Effector CD8-positive, alpha-beta T cell (primary cell): ENCODE measurements at places on chromosomes 2 and 18.

DNA sequence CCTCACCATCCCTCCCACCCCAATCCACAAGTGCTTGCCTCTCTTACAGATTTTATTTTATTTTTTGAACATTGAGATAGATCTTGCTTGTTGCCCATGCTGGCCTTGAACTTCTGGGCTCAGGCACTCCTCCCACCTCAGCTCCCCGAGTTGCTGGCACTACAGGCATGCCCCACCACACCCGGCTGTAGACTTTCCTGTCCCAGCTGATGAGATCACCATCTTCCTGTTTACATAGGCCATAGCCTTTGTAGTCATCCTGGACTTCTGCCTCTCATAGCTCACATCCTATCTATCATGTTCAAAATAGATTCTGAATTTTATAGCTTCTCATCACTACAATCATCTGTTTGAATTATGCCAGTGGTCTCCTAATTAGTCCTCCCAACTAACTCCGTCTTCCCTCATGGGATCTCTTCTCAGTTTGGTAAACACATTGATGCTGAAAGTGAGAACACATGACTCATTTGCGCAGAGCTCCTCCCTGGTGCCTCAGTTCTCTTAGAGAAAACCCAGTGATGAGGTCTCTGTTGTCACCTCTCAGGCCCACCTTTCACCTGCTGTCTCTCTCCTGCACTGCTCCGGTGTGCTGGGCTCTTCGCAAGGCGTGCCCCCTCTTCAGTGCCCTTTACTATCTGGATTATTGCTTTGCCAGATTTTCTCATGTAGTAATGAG lies 243.0 kb downstream of the ZNF407 start:
- DNase-seq = no peak

GRCh38 chr2:88828397-88829137 lies 137.1 kb downstream of the RPIA start:
- no peak for DNase-seq

DNA sequence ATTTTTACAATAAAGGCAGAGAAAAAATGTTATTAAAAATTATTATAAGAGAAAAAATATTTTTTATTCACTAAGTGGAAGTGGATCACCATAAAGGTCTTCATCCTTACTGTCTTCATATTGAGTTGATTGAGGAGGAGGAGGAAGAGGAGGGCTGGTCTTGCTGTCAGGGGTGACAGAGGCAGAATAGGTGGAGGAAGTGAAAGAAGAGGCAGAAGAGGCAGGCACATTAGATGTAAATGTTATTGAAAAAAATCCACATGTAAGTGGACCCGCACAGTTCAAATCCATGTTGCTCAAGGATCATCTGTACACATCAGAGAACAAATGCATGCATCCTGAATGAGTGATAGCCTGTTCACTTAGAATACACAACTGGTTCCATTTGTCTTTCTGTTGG lies 6.4 kb upstream of the SPATS2L start:
- DNase-seq = no peak

DNA sequence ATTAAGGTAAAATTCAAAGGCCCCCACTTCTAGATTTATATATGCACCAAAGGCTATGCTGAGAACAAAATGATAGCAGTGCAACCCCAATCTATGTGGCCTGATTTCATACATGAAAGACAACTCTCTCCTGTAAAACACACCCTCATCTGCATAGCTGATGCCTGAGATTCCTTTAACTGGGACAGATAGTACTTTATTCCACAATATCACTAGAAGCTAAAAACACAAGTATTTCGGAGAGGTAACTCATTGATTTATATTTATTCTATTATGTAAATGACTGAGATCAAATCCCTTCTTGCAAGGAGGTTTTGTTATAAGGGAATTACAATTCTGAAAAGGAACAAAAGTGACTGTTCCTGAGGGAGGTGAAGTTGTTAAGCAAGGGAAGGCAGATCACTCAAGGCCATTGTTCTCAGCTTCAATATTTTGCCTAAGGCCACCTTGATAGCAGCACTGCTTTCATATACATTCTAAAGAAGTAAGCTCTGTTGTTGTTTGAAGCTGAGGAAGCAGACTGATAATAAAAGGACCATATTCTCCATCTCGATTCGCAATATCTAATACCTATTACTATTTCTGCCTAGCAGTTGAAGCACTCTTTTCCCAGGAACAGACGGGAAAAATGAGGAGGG lies 471.0 kb upstream of the CDH7 start:
- no peak for DNase-seq

DNA sequence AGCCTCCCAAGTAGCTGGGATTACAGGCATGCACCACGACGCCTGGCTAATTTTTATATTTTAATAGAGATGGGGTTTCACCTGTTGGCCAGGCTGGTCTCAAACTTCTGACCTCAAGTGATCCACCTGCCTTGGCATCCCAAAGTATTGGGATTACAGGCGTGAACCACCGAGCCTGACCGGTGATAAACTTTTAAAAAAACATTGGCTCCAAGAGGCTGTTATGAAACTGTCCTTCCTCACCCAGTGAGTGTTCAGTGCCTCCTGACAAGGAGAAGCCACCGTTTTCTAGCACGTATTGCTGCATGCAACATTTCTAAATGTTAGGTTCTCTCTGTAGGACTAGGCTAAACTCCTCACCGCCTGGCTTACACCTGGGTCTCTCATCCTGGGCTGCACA lies 63.3 kb downstream of the EDAR start:
- no peak for DNase-seq

- DNase-seq = no peak
Measured at GRCh38 chr2:189633392-189633811, 27.9 kb upstream of the ASNSD1 start.

GRCh38 chr2:219497495-219498279 lies 1.0 kb upstream of the GMPPA start:
- DNase-seq = no peak

GRCh38 chr18:76136701-76137100 lies 358.3 kb downstream of the ZNF516 start:
- no peak for DNase-seq

DNA sequence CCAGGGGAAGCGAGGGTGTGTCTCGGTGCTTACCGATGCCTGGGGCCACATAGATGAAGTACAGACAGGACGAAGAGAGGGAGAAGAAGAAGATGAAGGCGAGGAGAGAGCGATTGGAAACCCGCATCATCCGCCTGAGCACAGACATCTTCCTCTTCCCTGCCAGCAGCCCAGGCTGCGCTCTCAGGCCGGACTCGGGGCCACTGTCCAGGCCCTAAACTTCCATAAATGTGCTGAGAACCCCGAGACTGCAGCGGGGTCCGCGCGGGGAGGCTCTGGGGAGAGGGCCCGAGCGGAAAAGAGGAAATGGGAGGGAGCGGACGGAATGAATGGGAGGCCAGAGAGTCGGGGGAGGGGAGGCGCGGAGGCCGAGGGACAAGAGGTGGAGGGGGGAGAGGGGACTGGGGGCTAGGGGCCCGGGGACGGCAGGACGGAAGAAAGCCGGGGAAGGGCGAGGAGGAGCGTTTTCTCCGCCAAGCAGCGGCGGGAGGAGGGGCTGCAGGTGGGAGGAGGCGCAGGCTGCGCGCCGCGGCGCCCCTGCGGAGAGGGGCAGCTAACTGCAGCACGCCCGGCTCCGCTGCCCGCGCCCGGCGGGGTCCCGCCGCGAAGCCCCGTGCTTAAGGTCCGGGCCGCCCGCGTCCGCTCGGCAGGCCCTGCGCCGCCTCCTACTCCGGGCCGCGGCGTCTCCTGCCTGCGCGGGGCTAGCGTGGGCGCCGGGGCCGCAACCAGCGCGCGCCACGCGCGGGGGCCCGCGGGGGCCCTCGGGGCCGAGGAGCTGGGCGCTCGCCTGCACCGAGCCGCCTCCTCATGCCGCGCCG lies at the start of gene B4GALT6:
B4GALT6 (minus strand) TSS at position 303 of the 818 bp plus-strand sequence; CDS start at position 148, 155 bp downstream.
- no peak for DNase-seq

DNA sequence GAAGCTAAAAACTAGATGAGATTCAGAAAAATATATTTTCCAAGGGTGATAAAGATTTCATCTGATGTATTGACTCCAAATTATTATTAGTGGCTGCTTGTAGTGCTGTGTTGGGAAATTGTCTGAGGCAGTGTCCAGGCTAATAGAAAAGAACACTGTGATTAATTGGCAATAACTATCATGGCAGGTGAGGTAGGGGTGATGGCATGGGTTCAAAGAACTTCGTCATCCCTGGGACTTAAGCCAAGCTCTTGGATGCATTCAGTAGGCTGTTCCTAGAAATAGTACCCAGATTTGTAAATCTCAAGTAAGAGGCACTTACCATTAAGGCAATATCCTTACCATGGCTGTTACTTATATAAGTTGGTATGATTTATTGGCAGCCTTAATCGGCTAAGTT lies 13.2 kb upstream of the RAPGEF4 start:
- DNase-seq = no peak

- DNase-seq = no peak
Measured at GRCh38 chr2:140376686-140377085, 1596.5 kb upstream of the NXPH2 start.

- no peak for DNase-seq
Measured at GRCh38 chr18:452816-453215, 47.7 kb downstream of the COLEC12 start.
